Body of pancreas (tissue), 4 donors: ENCODE measurements at places on chromosomes 2 and 18.

DNA sequence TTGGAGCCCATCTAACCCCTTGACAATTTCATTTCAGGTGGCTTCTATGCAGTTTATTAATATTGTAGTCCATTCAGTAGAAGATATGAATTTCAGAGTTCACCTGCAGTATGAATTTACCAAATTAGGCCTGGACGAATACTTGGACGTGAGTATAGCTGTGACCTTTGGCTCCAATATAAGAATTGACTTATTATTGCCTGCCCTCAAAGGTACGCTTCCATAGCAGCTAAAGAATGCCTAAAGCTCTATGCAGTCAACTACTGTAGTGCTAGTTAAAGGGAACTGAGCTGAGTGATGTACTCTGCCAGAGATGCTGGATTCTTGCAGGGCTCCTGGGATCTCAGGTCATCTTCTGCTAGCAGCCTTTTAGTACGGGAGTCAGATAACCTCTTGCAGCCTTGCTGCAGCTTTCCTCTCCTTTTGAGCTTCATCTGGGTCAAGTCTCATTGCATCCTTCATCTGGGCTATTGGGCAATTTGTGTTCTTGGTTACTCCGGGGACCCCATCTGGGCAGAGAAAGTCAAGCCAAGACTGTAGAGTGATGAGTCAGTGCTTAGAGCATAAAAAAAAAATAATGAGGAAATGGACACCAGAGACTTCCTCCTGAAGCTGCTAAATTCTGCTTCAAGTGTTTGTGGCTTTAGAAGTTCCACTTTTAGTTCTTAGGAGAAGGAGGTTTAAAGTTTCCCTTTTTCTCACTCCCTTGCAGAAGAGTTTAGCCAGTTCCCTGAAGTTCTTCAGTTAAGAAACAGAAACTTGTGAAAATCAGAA is 105.6 kb downstream of the PRPF40A start:
- DNase-seq: peak; percentile 15

- DNase-seq: peak; percentile 63
Observed at GRCh38 chr2:236568068-236568921, 1.3 kb upstream of the ACKR3 start.

DNA sequence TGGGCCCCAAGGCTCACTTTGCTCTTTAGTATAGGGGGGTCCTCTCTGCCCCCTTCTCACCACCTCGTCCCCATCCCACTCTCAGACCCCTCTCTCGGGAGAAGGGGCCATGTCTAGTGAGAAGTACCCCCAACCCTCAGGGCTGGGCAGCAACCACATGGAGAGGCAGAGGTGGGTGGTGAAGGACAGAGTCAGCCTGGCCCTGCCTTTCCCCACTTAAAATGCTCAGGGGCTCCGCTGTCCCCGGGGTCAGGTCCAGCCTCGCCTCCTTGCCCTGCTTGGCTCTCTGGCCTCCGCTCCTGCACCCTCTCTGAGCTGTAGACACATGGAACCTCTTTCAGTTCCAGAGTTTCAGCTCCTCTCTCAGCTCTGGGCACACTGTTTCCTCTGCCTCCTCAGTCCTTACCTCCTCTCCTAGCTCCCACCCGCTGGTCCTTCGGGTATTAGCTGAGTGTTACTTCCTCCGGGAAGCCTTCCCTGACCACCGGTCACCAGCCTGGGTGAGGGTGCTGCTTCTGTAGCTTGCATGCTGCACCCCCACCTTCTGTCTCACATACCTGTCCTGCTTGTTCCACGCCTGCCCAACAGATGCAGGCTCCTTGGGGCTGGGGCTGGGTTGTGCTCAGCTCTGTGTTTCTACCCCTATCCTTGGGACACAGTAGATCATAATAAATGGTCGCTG is 79.5 kb upstream of the OTOF start:
- DNase-seq: no peak

DNA sequence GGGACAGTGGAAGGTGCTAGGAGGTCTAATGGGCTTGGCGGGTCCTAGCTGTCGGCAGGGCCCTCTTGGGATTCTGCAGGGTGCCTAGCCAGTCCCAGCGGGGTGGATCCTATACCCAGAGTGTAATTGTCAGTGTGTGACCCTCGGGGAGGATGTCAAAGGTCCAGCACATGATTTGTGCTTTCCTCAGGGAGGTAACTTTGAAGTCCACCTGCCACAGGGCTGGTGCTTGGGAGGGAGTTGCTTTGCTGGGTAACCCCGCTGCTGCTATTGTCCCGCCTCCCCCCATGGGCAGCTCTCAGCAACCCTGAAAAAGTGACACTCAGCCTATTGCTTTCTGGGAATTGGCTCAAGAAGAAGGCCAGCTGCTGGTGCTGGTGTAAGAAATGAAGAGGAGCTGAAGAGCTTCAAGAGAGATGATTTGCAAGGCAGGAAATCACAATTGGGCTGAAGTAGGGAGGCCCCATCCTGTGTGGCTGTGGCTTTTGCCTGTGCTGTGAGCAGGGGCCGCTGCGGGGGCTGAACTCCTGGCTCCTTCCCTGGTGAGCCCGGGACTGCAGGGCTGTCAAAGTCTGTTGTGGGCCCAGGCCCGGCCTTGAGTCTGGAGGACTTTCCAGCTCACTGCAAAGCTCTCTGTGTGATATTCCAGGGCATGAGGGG is 36.4 kb downstream of the EMILIN2 start:
- no peak for DNase-seq

DNA sequence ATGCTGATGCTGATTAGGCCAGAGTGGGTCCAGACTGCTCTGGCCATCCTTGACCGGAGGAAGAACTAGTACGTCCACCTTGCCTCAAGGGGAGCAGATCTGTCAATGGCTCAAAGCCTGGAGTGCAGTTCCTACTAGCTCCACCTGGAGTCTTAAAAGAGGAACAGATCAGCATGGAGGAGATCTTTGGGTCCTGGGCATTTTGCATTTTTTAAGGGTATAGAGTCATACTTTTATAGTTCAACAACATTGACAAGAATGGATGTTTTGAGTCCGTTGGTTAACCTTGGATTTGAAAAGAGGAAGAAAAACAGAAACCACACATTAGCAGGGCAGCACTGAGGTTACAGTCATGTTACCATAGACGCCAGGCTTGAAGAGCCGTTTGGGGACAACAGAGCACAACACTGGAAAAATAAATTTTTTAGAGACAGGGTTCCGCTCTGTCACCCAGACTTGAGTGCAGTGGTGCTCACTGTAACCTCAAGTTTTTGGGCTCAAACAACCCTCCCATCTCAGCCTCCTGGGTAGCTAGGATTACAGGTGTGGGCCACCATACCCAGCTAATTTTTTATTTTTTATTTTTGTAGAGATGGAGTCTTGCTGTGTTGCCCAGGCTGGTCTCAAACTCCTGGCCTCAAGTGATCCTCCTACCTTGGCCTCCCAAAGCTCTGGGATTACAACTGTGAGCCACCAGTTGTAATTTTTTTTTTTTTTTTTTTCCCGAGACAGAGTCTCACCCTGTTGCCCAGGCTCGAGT is 78.5 kb downstream of the PRKCE start:
- DNase-seq: no peak

DNA sequence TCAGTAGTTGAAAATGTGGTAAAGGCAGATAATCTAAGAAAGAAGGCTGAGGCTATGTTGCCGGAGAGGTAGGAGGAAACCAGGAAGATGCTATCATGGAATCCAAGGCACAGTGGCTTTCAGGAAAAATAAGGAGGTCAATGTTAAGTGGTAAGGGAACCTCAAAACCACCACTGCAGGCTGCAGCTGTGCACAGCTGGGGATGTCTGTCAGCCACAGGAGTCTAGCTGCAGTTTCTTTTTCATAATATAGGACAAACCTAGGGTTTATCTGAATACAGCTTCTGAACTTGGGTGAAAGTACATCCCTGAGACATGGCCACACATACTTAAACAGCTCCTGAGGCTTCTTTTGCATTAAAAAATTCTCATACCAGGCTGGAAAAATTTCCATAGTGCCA is 93.9 kb downstream of the SLC5A7 start:
- no peak for DNase-seq

GRCh38 chr2:44926957-44927356 is 14.5 kb upstream of the SIX3 start:
- no peak for DNase-seq
